NCI-H2029 treated with DMSO at 0.1 percent for 48 hours (cell line): ENCODE measurements at places on chromosomes 6 and 20.

GRCh38 chr6:154301839-154302752 is 54.5 kb downstream of the IPCEF1 start:
- no peak for DNase-seq

DNA sequence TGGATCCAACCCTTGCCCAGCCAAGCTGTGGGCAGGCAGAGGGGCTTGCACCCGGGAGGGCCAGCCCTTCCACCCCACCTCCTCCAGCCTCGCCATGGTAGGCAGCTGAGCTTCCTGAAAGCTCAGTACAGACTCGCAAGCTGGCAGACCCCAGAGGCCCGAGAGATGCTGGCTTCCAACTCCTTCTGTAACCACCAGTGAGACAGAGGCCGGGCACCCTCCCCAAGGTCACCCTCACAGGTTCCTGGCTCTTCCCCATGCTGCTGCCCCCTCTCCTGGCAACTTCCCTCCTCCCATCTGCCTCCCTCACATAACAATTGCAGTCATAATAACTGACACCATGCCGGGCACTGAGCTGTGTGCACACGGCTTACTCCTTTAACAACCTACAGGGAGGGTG is 26.2 kb upstream of the NOL4L start:
- DNase-seq: no peak

DNA sequence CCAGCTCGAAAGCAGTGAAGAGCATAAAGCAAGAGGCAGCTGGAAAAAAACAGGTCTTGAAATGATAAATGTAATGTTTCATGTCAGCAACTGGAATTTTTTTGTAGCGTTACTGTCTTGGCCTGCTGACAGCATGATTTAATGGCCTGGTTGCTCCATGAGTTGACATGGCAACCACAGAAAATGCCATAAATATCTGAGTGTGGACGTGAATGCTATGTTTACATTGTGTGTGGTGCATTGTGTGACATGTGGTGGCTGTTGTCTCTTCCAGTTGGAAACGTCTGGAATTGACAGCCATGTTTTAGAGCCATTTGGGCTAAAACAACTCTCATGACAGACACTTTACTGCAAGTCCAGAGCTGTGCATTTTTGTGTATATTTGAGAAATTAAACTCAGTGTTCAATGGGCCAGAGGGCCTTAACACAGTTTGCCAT is 170.0 kb downstream of the FOXA2 start:
- DNase-seq: no peak

GRCh38 chr6:82196161-82196560 is 51.4 kb downstream of the IBTK start:
- DNase-seq: no peak

DNA sequence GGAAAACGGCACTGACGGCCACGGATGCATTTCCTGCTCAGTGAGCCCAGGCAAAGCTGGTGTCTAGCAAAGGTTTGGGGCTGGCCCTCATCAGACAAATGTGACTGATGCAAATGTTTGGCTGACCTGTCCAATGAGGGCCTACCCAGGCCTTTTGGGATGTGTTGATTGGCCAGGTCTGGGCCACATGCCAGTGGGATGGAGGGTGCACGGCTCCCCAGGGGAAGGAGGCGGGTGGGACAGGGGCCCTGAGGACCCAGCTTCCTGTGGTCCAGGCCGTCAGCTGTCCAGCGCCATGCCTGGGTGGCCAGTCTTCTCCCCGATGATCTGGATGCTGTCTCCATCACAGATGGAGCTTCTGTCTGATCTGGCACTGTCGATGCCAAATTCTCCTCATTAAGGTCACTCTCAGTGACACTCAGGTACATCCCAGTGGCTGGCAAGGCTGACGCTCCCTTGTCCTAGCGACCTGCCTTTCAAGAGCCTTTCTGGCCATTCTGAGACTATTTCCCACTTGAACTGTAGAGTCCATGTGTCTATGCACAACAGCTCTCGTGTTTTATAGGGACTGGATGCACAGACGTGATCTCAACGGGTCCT is 43.0 kb downstream of the NTSR1 start:
- no peak for DNase-seq

DNA sequence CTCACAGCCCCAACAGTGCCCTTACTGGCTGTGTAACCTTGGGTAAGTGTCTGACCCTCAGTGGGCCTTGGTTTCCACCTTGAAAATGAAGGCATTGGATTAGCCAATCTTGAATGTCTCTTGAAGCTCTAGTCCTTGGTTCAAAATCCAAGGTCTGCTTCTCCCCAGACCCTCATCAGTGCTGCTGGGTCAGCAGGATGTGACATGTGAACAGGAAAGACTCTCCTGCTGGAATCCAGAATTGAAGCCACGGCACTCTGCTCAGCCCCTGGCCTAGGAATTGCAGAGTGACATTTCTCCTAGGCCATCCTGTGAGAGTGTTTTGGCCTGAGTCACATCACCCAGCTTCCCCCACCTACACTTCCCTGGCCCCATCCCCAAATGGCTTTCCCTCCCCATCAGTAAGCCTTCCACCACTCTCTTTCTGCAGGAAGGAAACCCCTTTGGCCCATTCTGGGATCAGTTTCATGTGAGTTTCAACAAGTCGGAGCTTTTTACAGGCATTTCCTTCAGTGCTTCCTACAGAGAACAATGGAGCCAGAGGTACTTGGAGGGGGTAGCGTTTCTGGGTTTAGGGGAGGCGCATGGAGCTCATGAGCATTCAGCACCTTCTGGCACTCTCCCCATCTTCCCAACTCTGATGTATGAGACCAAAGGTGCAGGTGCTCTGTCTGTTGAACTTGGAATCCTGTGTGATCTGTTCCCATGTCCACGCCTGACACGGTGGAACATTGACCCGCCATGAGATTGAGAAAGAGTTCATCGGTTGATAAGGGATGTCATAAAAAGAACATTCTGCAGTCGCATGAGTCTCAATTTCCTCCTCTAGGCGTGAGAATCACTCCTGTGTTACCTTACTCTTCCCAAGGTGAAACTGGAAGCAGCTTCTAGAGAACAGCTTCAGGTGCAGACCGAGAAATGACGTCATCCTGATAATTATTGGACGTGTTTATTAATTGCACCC is 8.8 kb downstream of the POFUT1 start:
- no peak for DNase-seq

DNA sequence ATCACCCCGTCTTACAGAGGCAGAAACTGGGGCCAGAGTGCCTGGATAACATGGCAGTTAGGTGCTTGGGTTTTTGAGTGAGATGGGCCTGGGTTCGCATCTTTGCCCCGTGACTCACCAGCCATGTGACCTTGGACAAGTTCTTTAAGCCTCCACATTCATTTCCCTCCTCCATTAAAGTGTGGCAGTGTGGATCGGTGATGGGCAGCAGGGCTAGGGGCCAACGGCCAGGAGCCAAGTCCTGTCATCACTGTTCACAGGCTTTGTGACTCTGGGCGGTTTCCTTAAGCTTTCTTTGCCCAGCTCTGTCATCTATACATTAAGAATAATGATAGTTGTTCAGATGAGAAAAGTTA is 85.5 kb upstream of the PMEPA1 start:
- no peak for DNase-seq

GRCh38 chr6:43944908-43945767 is 175.1 kb downstream of the VEGFA start:
- DNase-seq: no peak

DNA sequence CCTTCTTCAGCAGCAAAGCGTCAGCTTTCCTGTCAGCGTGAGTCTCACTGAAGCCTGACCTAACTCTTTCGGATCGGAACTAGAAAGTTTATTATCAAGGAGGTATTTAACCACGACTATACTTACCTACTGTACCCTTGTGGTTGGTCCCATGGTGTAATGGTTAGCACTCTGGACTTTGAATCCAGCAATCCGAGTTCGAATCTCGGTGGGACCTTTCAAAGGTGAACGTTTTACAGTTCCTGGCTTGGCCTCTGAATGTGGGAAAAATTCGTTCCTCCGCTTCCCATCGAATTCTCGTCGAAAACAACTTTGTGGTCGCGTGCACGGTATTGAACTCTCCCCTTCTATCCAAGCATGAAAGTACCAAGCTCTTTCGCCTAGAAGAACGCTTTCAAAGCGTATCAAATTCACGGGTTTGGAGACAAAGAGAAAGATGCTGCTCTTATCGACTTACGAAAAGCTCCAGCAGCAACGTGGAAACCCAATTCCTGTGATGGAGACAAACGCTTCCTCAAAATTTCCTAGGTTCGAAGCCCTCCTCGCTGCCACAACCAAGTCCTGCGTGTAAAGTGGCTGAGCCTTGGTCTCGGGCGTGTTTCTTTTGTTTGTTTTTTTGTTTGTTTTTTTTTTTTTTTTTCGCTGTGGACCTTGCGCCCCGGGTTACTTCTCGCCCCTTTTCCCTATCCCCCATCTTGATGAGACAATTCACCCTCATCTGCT is 63.7 kb downstream of the GPX5 start:
- DNase-seq: no peak

DNA sequence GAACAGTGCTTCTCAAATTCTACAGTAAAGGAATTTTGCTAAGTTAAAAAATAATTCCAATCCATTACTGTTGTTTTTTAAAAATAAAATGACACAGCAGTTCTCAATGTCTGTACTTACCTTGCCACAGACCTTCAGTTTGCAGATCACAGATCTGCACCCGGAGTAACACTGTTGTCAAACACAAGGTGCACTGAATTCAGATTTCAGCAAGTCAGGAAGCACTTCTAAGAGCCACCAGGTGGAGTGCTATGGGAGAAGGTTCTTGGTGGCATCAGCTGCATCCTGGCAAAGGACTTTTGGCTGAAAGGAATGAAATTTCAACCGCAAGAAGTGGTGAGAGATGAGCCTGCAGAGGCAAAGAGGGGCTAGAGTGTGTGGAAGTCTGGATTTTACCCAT is 17.4 kb downstream of the RSPH4A start:
- DNase-seq: peak; percentile 99

- DNase-seq: no peak
Observed at GRCh38 chr6:129340983-129341382, 369.0 kb downstream of the ARHGAP18 start.

DNA sequence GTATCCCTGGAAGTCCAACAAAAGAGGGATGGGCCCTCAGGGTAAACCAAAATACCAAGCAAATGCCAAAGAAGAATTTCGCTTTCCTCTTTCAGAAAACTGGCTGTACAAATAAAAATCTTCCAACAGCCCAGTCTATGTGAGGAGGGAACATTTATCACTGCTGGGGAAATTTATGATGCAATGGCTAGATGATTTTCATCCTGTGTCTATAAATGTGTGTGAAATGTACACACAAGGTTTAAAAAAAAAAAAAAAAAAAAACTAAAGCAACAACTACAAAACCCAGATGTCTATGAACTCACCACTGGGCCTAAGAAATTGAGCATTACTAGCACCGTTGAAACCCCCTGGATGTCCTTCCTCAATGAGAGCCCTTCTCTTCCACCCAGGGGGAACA is 68.7 kb upstream of the SLC4A11 start:
- DNase-seq: no peak

DNA sequence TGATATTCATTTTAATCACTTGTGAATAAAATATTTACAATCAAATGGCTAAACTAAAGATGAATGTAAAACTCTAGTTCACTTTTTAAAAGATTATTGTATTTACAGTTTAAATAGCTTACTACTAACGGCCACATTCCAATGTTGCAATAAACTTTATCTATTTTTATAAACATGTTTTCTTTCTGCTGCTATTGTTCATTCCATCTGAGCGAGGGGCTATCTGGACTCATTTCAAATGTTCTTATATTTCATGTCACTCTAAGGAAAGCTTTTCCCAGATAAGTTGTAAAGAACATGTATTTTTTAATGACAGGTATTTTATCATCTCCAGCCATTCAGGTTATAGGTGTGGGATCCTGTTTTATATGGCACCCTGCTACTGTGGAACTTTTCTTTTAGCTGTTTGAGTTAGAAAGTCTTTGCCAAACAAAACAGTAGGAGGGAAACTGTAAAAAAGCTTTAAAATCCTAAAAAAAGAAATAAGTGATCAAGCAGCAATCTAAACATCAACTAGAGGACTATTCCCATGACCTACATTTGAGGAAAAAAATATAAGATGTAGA is 42.5 kb downstream of the HMGCLL1 start:
- DNase-seq: no peak

DNA sequence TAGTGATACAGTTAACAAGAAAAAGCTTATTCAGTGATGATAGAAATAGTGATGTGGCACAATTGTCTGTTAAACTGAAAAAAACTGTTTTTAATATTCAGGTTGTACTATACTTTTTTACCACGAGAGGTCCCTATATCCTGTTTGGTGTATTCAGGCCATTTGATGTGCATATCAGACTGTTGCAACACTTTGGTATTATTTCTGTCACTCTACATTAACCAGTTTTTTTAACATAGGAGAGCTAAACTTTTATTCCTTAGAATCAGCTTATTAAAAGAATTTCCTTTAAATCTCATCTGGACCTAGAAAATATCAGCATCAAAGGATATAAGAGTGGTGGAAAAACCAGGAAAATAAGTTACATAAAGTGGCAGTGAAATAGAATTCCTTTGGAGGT is 36.8 kb downstream of the TSPYL4 start:
- DNase-seq: peak; percentile 91

DNA sequence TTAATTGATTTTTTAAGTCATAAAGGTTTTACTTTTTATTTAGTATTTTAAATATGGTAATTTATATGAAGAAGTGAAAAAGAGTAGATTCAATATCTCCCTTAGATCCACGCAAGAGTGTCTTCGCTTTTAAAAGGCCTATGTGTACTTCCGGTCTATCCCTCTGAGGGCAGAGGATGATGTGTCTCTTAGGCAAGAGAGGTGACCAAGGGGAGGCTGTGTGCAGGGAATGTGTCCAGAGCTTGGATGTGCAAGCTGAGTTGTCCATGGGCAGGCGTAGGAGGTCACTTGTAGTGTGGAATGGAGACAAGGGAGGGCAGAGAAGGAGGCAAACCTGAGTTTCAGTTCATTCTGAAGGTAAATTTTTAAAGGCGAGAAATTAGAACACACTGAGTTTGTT is 113.9 kb downstream of the CRYBG1 start:
- DNase-seq: no peak

DNA sequence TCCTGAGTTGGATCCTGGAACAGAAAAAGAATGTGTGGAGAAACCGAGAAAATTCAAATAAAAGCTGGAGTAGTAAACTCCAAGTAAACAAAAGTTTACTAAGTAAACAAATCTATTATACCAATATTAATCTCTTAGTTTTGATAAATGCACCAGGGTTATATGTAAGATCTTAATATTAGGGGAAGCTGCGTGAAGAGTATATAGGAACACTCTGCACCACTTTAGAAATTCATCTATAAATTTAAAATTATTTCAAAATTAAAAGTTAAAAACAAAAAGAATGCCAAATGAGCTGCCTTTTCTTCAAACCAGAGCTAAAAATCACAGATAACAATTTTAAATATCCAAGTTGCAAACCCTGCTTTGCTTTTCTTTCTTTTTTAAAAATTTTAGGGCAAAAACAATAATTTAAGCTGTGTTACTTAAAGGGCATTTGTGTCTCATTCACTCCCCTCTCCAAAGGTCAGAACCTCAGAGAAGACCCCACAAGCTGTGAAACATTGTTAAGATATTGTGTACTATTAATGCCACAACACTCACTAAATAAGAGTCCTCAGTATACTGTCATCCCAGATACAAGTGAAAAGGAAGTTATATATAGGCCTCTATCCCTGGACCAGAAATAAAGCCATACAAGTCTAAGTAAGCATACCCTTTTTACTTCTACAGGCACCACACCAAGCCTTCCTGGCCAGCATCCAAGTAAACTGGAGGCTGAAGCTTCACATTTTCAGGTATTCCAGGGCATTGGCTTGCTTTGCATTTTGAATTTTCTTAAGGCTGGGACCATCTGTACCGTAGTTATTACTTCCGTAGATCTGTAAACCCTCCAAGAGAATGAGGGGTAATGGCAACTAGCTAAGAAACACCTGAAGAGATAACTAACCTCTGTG is 7.0 kb downstream of the DNAAF9 start:
- no peak for DNase-seq

- DNase-seq: no peak
Observed at GRCh38 chr6:128240024-128240428, 280.4 kb downstream of the PTPRK start.
